Fibroblast of skin of right biceps (primary cell): ENCODE measurements at places on chromosomes 4 and X.
A peak's percentile ranks its signal among the peaks of the same experiment; 100 is the strongest.

- no peak for DNase-seq
These were observed 8.8 kb downstream of the EPHA5 start for GRCh38 chr4:65661471-65661870.

DNA sequence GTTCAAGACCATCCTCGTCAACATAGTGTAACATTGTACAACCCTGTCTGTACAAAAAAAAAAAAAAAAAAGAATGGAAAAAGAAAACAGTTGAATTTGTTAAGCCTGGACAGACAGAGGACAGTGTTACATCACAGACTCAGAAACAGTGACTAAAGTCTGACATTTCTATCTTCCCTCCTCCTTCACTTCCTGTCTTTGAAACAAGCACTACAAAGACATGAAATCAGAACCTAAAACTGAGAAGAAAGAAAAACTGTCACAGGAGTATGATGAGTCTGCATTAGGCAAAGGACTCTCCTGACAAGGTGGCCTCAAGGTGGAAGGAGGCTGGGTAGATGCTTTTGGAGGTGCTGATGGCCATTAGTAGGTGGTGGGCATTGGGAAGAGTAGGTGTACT lies 126.7 kb downstream of the RBM47 start:
- no peak for DNase-seq

GRCh38 chr4:178602833-178603232 lies 1160.6 kb upstream of the AGA start:
- DNase-seq, result peak; percentile 28

DNA sequence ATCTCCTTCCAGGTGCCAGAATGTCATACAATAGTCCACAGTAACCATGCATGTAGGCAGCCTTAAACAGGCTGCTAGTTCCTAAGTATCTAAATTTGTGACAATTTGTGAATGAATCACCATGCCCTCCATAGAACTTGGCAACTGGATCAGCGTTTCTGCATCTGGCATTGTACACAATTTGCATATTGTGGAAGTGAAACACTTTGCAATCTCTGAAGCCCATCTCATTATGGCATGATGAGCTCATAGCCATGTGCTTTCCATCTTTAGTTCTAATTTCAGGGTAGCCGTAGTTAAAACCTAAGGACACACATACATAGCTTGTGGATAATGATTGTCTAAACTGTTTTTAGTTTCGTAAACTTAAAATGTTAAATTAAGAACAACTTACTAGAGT lies 573.6 kb downstream of the PPP4R3C start:
- peak; percentile 1 for DNase-seq

GRCh38 chr4:159177265-159178150 lies 74.6 kb downstream of the RAPGEF2 start:
- DNase-seq, result no peak

DNA sequence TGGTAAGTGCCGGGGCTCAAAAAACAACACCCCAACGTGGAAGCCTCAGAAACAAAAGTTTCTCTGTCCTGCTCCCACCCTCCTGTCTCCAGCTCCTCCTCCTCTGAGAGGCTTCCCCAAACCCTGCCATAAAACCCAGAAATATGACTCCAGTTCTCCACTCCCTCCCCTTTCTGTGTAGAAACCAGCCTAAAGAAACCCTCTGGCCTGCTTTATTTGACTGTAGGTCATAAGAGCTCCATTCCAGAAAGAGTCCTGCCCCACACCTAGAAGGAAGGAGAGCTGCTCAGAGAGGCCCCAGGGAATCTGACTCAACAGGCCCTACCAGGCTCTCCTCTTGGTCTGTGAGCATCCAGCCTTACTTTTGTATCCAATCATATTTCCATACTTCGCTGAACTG lies 872 bp upstream of the S100P start:
- DNase-seq, result peak; percentile 52

GRCh38 chr4:95170176-95170575 lies 378.6 kb downstream of the UNC5C start:
- no peak for DNase-seq

DNA sequence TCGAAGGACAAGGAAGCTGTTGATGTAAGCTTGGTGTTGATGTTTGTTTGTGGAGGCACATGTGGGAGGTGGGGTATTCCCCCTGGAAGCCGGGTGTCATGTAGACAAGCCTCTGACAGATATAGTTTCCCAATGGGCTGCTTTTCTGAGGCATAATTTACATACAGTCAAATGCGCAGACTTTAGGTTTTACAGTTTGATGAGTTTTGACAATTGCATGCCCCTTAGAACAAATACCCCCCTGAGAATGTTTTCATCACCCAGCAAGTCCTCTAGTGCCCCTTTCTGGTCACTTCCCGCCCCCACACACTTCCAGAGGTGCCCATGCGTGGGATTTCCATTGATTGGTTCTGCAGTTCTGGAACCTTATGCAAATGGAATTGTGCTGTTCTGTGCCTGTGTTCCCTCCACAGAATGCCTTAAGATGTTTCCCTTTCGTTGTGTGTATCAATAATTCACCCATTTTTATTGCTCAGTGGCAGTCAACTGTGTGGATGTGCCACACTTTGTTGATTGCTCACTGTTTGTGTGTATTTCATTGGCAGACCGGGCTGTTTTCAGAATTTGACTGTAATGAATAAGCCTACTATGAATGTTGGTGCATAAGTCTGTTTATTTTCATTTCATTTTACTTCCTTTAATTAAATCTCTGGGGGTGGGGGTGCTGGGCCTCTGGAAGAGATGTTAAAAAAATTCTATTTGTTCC lies 8.5 kb downstream of the EVC start:
- DNase-seq, result no peak

DNA sequence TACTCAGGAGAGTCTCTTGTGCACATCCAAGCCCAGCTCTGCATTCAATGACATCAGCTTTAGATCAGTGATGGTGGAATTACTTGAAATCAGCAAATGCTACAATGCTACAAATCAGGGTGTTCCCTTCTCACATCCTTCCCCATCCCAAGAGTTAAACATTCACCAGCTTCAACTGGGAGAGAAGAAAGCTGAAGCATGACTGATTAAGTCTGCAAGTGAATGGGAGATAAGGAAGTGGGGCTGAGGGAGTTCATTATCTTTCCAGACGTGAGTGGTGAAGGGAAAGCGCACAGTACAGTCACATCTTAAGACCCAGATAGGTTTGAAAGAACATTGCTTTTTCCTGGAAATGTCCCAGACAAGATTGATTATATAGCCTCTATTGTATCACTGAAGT lies 26.2 kb upstream of the MAP9 start:
- no peak for DNase-seq

DNA sequence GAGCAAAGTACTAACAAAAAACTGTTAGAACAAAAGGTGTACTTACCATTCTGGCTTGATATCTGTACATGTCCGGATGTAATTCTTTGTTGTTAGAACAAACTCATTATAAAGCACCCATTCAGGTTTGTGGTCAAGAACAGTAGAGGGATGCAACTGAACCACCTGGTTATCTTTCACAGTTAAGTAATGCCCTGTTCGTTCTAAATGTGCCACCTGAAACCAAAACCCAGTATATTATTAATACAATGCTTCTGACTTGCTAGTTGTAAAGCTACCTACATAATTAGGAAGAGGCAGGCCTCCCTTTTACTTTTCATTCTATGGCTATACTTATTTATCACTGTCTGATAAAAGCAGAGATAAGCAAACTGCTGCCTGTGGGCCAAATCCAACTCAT lies 54.8 kb downstream of the DHX15 start:
- no peak for DNase-seq

DNA sequence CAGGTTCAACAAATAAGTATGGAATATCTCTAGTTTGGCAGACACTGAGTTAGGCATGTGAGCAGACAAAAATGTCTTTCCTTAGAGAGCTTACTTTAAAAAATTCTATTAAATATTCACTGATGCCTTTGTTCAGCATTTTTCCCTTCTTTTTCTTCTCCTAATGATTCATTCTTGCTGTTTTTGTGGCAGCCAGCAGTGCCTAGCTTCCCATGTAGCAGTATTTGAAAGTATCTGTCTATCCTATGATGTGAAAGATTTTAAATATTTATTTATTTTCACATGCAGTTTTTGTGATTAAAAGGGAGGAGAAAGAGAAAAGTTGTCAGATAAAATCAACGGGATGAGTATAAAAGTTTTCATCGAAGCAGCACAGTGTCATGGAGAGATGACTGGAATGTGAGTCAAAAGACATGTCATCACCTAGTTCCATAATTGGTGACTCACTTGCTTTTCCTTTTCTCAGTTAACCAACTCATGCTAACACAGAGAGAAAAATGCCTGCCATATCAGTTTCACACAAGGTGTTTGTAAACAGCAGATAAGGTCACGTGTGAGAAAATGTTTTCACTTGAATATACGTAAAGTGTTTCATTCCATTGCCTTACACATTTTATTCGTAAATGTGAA lies 69.8 kb downstream of the BMPR1B start:
- peak; percentile 90 for DNase-seq

GRCh38 chrX:47296766-47297365 lies 64.1 kb downstream of the USP11 start:
- DNase-seq, result no peak

DNA sequence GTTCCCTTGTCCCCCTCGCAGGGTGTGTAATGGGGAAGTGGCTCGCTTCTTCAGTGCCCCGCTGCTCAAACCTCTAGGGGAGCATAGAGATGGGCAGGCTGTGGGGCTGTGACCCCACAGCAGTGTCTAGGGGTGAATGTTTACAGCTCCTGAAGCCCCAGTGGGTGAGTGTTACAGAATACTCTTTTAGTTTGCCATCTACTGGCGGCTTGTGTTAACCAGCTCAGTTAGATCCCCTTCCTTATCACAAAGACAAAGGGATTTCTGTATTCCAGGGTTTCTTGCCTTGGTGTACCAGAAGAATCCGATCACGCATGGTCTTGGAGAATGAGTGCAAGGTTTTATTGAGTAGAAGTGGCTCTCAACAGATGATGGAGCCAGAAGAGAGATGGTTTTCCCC lies 108.1 kb upstream of the IQCM start:
- no peak for DNase-seq

- peak; percentile 59 for DNase-seq
These were observed 18.0 kb upstream of the CYP2U1 start for GRCh38 chr4:107913283-107913899.

- DNase-seq, result peak; percentile 56
These were observed 407.9 kb downstream of the IL15 start for GRCh38 chr4:142044271-142044670.

- DNase-seq, result peak; percentile 56
These were observed 13.2 kb upstream of the CTSO start for GRCh38 chr4:155966731-155967395.

DNA sequence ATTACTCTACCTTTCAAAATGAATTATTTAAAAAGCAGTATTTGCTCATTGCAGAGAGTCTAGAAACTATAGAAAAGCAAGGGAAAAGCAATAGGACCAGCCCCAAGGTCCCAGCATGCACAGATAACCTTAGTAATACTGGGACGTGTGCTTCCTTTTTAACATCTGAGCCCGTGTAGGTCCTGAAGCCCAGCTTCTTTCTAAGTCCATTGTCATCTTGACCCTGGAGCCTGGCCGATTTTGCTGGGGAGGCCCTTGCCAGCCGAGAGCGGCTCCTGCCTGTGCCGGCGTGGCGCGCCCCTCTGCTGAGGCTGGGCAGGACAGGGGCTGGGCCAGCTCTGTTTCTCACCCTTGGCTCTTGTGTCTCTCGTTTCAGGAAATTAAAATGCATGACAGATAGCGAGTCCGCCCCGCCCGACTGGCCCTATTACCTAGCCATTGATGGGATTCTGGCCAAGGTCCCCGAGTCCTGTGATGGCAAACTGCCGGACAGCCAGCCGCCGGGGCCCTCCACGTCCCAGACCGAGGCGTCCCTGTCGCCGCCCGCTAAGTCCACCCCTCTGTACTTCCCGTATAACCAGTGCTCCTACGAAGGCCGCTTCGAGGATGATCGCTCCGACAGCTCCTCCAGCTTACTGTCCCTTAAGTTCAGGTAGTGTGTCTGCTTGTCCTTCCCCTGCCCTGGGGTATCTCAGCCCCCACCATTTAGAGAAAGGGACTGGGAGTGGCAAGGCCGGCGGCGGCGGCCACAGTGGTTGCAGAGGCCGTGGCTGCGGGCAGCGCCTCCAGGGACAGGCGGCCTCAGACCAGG lies 4.1 kb downstream of the MSANTD1 start:
- DNase-seq, result no peak

GRCh38 chr4:55887594-55887993 lies 34.1 kb downstream of the EXOC1 start:
- no peak for DNase-seq

- DNase-seq, result no peak
These were observed 831.6 kb upstream of the NDST4 start for GRCh38 chr4:115945026-115945425.

DNA sequence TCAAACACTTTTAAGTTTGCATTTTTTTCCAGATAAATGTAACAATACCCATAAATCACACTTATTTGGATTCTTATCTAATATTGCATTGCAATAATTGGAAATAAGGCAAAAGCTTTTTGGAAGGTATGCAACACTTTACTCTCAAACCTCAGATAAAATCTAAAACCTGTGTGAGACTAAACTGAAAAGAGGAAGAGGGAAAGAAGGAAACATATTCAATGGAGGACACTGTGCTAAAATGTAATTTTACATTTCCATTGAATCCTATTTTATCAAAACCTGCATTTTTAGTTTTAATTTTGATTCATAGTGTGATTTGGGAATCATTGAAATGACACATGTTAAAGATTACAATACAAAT lies 99.4 kb downstream of the HPGD start:
- no peak for DNase-seq

- DNase-seq, result no peak
These were observed 574.0 kb upstream of the GALNTL6 start for GRCh38 chr4:171239196-171239595.

DNA sequence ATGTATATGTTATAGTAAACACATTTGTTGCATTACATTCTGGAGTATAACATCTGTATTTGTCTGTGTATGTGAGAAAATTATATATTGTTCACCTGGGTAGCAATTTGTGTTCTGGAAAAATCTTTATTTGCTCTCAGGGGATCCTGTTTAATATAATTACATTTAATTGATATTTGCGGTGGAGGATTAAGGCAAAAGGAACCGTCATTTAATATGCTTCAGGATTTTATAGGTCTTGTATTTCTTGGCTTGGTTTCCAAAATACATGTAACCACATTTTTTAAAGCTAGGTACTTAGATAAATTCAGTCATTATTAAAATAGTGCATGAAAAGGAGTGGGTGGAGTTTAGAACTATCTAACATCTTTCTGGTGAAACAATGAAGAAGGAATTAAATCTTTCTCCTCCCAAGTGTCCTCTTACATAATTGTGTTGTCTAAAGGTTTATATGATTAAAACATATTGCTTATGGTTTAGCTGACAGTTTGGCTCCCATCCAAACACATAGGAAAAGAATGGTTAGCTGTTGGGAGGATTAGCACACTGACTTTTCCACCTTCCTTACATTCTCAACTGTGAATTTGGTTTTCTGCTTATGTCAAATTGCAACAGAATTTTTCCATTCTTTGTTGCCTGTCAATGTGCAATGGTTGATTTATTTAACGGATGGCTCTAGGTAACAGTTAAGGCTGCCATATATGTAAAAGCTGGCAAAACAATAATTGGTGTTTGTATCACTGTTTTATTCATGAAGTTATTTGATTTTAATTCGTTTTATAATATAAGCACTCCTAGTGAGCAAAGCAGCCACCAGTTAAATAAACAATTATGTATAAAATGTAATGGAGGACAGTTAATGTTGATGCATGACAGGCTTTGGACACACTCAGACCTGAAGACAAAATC lies 250.8 kb upstream of the SFRP2 start:
- DNase-seq, result peak; percentile 40
